Dorsolateral prefrontal cortex (tissue), 122 donors: ENCODE measurements at places on chromosomes 6 and 20.

DNA sequence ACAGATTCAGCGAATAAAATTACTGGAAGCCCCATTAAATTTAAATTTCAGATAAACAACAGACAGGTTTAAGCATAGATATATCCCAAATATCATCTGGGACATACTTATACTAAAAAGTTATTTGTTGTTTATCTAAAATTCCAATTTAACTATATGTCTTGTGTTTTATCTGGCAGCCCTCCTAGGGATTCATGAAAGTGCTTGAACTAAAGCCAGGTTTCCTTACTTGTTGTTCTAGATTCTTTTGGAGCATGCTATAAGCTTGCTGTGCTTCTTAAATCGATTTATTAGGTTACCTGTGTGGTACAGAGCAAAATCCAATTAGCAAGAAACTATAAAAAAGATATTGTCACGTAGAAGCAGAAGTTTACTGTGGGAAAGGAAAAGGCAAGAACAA is 202.5 kb upstream of the GMDS start:
- DNase-seq: no peak

- peak; percentile 30 for DNase-seq
Measured at GRCh38 chr20:17662333-17663039, 19.6 kb downstream of the RRBP1 start.

GRCh38 chr6:168058691-168059551 is 20.1 kb downstream of the FRMD1 start:
- no peak for DNase-seq

DNA sequence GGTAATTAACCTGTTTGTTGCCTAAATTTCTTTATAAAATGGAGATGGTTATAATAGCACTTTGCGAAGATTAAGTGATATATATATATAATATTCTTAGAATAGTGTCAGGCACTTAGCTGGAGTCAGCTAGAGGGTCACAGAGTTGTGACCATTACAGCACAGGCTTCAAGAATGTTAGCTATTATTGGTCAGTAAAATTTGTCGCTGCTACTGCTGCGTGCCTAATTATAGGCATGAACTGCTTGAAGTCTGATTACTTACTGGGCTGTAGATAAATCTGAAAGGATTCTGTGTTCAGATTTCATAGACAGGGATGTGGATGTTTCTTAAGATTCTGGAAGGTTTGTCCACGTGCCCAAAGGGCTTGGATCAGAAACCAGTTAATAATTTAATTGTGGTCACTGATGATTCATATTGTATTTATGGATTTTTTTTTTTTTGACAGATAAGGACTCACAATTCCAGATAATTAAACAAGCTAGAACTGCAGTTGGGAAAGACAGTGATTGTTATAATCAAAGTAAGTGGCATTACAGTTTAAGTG is 4.7 kb downstream of the SNRNP48 start:
- DNase-seq: no peak

GRCh38 chr6:125224231-125224861 is 70.8 kb downstream of the TPD52L1 start:
- DNase-seq: no peak

GRCh38 chr6:90463359-90463758 is 123.5 kb downstream of the MAP3K7 start:
- DNase-seq: no peak

DNA sequence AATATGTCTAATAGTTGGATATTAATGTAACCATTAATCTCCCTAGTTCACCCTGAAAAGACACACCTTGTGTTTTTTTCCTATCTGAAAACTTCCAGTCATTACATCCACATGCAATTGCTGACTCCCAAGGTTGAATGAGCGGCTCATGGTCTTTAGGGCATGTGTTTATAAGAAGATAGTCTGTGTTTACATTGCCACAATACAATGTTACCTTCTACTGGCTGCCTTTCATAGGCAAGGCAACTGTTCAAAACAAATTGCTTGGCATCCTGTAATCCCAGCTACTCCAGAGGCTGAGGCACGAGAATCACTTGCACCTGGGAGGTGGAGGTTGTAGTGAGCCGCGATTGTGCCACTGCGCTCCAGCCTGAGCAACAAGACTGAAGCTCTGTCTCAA is 86.8 kb upstream of the SHLD1 start:
- DNase-seq: no peak

DNA sequence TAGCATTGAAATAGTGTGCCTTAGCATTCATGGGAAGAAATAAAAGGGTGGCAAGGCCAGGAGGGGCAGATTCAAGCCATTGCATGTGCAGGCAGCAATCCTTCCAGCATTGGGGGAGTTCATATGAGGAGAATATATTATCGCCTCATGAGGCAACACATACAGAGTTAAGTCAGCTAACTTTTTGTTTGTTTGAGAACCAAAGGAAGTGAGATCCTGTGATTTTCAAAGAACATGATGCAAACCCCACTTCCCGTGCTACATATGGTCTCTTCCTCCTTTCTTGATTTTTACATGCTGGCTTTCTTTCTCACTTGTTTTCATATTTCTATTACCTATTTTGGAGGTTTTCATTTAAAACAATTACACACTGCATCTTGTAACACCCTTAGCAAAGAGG is 579.7 kb upstream of the ARID1B start:
- DNase-seq: no peak

DNA sequence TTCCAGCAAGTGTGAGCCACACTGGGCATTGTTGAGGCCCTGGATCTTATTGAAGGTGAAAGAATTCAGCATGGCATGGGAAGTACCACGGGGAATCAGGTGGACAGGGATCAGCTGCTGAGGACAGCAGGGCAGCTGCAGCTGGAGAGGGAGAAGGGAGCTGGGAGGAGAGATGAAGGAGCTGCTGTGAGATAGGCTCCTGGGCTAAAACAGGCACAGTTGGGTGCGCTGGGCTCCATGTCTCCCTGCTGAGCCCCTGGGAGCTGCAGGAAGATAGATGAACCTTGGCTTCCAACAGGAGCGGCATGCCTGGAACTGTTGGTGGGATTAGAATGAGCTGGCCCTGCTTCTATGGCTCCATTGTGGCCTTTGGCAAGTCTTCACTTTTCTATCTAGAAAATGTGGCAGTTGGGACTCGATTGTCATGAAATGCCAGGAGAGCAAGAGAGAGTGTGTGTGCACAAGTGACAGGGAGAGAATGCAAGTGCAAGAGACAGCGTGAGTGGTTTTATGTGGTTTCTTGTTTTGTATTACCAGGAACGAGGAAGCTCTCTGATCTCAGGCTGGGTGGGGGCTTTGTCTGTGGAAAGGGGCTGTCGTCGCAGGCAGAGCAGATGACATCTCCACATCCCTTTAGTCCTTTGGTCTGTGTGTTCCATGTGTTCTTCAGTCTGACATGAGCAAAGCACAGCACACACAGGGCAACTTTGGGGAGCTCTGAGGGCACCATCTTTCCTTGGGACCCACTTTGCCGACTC is 20.4 kb downstream of the SNPH start:
- DNase-seq: no peak

- peak; percentile 66 for DNase-seq
Measured at GRCh38 chr6:166465671-166466087, 82.9 kb upstream of the MPC1 start.

DNA sequence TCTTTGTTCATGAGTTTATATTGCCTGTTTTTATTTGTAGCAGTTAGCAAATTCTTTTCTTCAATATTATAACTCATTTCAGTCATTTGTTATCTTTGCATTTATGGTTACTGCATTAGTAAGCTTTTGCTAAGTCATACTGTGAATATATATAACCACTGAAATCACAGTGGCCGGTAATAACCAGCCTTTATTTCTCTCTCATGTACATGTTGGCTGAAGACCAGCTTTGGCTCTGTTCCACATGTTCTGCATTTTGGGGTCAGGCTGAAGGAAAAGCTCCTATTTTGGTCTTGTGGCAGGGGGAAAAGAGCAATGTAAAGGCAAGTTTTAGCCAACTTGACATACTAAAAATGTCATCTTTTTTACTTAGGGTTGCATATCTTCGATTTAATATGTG is 276.3 kb downstream of the BCKDHB start:
- no peak for DNase-seq

DNA sequence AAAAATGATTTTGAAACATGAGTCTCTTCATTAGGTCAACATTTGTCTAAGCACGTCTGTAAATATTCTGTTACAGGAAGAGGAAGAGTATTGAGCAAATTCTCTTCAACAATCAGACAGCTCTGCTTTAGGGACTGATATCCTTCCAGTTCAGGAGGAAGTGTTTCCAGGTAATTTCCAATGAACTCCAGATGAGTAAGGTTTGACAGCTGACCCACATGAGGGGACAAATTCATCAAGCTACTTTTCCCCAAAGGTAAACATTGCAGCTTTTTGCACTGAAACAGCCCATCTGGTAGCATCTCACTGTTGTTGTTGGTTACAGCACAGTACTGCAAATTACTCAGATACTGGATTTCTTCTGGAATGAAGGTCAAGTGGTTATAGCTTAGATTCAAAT is 18.1 kb downstream of the ENPP1 start:
- DNase-seq: no peak

- no peak for DNase-seq
Measured at GRCh38 chr6:100262086-100262485, 202.6 kb downstream of the SIM1 start.

DNA sequence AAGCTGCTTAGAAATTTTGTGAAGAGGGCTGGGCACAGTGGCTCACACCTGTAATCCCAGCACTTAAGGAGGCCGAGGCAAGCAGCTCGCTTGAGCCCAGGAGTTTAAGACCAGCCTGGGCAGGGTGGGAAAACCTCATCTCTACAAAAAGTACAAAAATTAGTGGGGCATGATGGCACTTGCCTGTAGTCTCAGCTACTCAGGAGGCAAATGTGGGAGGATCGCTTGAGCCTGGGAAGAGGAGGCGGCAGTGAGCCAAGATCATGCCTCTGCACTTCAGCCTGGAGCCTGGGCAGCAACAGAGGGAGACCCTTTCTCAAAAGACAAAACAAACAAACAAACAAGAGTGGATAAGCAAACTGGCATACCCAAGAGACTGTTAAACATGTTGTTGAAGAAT is 308.3 kb upstream of the ADGRB3 start:
- DNase-seq: no peak

DNA sequence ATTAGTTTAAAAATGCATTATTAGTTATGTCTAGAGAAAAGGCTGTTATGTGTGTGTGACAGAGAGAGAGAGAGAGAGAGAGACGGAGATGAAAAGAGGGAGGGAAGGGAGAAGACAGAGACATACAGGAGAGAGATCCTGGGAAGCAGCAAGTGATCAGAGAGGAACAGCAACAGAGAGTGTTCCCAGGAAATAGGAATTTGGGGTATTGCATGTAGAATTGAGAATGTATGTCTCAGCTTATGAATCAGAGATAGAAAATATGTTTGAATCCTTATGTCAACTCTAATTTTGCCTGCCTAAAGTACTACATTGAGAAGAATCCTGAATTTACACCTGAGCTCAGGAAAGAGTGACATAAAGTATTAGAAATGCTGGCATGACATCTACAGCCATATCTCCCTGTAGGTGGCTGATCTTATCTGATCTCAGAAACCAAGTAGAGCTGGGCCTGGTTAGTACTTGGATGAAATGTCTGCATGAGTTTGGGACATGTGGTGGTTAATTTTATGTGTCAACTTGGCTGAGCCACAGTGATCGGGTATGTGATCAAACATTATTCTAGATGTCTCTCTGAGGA is 130.6 kb downstream of the TENT5A start:
- no peak for DNase-seq

DNA sequence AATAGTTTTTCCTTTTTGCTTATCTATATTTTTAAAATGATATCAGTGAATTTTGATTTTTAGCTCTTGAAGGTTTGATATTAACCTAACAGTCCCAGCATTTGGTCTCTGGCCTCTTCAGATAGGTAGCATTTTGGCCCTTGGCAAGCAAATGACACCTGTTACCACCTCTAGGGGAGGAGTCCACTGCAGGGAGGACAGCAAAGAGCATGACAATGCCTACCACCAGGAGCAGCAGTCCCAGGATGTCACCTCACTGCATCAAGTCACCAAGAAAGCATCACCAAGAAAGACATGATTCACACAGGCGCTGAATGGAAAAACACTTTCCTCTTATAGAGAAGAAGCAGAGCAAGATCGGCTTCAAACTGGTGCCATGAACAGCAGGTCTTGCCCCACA is 224.3 kb downstream of the UBE3D start:
- DNase-seq: no peak

DNA sequence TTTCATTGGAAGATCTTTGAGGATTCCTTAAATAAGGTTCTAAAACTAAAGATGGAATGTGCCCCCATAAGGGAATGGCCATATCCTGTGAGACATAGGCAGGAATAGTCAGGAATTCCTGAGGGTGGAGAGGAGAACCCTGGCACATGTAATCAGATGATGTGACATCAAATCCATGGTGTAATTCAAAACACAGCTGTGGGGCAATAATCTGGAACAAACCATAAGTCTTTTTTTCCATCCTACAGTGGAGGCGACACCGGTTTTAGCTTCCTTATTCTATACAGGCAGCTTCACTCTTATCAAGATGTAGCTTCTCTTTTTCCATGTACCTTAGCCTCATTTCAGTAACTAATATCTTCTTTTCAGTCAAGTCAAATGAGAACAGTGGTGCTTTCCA is 133.6 kb upstream of the CITED2 start:
- no peak for DNase-seq

DNA sequence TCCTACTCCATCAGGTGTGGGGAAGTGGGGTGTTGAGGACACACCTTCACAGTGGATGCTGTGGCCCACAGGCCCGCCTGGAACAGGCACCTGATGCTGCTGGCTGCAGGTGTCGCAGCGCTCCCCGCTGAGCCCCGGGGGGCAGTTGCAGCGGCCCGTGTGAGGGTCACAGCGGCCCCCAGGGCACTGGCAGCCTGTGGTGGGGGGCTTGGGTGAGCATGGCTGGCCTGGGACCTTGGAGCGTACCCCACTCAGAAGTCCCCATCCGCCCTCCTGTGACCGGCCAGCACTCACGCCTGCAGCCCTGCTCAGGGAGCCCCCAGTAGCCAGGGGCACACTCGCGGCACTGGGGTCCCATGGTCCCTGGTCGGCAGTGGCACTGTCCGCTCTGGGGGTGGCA is 19.2 kb downstream of the ADRM1 start:
- DNase-seq: no peak

DNA sequence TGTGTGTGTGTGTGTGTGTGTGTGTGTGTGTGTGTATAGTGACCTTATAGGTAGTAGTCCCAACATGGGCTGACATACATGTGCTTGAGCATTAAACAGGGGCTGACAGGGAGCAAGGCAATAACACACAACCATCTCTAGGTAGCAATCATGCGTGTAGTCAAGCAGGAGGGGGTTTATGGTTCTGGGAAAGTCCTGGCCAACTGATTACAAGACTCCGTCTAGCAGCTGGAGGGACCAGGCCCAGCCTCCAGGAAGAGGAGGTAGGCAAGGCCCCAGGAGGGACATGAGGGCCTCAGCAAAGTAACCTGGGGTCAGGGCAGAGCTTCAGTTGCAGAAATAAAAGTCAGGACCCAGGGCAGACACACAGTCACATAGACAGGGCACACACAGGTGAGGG is 60.6 kb upstream of the E2F3 start:
- DNase-seq: no peak

DNA sequence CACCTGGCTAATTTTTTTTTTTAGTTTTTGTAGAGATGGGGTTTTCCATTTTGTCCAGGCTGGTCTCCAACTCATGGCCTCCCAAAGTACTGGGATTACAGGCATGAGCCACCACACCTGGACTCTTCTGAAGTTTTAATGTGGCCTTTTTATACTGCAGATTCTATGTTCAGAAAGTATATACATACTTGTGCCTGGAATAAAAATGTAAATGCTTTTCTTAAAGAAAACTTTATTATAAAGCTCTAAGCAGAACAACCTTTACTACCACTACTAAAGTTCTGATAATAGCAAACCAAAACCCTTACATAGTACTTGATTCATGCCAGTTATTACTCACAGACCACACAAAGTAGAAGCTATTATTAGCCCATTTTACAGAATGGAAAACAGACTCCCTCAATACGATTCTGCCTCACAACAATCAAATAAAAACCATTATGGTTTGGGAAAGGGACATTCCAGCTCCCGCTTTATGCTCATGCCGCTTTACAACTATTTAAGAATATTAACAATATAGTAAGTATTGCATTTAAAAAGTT is 5.3 kb downstream of the PHIP start:
- DNase-seq: no peak
